GM23338 (cell line): ENCODE measurements at places on chromosomes 3 and 15.

GRCh38 chr3:46733026-46733800 lies 15.5 kb upstream of the PRSS50 start:
- no peak for DNase-seq

- no peak for DNase-seq
Observed at GRCh38 chr3:151169262-151169947, 33.6 kb downstream of the GPR171 start.

GRCh38 chr15:32682569-32682968 lies 35.2 kb upstream of the GREM1 start:
- DNase-seq, result no peak

- no peak for DNase-seq
Observed at GRCh38 chr3:197907196-197907595, 42.8 kb upstream of the RPL35A start.
